ENCODE measurements at places on chromosomes 4 and X.

DNA sequence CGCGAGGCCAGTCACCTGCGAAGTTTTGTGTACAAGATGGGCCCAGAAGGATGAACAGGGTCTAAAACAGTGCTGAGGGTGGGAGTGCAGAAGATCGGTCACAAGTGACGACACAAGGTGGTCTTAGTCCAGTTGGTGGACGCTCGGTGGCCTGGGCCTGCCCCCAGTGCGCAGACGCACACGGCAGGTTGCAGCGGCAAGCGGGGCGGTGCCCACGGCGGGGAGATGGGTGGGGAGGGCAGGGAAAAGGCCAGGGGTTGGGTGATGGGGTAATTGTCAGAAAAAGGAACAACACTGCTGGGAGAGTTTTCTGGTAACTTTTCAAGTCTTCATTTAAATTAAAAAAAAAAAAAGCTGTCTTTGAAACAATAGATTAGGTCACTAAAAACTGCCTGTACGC is 1.0 kb upstream of the PRDX4 start:
- DNase-seq = no peak

DNA sequence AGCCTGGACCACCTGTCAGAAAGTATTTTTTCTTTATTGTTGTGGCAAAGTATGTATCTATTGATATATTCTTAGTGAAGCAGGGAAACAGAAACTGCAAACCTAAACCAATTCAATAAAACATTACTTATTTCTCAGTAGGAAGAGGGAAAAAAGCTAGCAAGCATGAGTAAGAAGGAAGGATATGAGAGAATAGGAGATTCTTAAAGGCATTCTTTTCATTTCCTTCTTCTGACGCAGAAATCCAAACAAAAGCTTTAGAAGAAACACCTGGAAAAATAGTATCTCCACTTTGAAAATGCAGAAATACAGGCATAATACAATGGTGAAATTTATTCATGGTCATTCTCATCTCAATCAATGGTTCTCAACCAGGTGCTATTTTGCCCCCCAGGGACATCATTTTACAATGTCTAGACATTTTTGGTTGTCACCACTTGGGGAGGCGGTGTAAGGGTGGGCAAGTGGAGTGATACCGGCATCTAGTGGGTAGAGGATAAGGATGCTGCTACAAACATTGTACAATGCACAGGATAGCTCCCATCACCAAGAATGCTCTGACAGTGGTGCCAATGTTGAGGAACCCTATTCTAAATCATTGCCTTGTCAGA is 21.7 kb upstream of the ATXN3L start:
- no peak for DNase-seq

GRCh38 chr4:175657571-175657970 is 154.5 kb downstream of the GPM6A start:
- no peak for DNase-seq

GRCh38 chrX:75781611-75782010 is 3.4 kb downstream of the MAGEE2 start:
- no peak for DNase-seq

DNA sequence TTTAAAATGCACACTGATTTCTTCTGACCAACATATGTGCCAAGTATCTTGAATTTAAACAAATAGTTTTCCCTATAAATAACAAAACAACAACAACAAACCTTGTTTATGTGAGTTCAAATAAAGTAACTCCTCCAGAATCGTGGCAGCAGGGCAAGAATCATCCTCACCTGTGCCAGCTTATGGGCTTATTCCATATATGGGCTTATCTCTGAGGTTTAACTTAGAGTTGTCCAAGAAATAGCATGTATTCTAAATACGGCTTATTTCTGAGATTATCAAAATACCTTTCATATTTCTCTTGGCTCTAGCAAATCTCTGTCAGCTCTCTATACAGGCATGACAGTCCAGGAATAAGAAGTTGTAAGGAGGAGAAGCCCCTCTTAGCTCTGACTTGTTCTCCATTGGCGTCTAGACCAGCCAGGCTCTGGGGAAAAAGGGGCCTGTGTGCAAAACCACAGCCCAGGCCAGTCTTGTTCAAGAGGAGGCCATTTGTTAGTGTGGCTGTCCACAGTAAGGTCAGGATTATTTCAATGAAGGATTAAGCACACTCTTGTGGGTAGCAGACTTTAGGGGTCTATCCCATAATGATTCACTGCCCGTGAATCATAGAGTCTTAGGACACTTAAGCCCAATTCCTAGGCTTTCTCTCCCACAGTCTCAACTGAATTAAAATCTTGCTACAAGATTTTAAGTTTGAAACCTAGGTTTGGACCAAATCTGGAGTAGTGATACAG is 63.2 kb downstream of the FRAS1 start:
- DNase-seq = no peak

DNA sequence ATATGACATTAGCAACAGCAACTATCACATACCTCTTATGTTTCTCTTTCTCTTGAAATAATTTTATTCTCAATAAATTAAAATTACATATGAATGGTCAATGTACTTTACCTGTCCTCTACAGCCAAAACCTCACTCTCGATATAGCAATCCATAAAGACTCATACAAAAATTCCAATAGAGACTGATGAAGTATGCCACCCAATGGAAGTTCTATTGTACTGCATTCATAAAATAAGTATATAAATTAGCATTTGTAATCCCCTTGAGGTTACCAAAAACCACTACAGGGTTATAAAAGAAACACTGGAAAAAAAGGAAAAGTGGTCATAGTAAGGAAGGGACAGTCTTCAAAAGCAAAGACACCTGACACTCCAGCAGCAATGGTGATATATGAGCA is 32.8 kb downstream of the CLDN2 start:
- no peak for DNase-seq

GRCh38 chr4:40990236-40990898 is 224.0 kb downstream of the APBB2 start:
- DNase-seq = no peak

GRCh38 chr4:74503580-74503979 is 58.6 kb downstream of the AREG start:
- DNase-seq = no peak

GRCh38 chr4:100113096-100113495 is 77.2 kb downstream of the DDIT4L start:
- DNase-seq = no peak

GRCh38 chrX:25519258-25519657 is 503.5 kb upstream of the ARX start:
- no peak for DNase-seq

DNA sequence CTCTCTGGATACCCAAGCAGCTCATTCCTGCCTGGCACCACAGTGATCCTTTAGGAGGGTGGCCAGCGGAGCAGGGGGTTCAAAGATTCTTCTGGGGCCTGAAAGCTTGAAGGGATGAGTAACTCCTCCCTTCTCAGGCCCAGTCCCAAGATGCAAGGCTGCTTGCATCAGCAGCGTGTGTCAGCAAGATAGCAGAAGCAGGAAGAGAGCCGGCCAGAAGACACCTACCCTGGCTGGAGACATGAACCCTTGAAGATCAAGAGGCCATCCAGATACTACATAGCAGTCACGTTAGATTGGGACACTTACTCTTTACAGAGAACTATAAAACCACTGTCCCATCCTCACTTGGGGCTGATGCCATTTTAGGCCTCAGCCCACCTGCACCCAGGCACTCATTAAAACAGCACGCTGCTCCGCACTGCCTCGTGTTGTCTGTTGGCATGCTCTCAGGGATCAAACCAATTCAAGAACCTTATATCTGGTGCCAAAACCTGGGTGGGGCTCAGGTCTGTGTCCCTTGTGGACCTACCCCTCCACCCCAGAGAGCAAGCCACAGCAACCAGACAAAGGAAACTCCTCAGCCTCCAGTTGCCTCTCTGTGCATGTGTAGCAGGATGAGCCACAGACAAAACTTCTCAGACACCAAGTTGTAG is 6.5 kb downstream of the UGT2B17 start:
- no peak for DNase-seq

DNA sequence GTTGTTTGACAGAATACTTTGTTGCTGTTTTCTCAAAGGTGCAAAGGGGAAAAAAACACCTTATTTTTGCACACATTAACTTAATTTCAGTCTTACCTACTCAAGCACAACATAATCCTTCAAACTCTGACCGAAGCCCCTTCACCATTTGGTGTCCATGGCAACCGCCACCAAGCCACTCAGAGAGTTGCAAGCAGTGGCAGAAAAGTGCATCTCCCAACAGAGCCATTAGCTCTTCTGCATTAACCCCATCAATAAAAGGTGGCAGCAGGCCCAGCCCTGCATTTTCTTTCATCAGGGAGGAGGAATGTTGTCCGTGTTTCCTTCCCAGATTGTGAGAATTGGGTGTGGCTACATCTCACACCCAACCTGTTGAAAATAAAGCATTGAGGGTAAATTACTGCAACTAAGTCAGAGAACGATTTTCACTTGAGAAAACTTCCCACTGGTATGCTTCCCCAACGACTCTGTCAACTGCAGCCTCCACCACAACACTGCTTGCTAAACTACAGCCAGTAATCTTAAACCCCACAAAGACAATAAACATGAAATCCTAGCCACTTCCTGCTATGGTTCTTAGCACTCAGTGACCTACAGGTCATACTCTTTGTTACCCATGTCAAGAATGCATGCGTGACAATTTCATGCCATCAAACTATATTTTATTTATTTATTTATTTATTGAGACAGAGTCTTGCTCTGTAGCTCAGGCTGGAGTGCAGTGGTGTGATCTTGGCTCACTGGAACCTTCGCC is 154.0 kb downstream of the GRIA3 start:
- DNase-seq = no peak

DNA sequence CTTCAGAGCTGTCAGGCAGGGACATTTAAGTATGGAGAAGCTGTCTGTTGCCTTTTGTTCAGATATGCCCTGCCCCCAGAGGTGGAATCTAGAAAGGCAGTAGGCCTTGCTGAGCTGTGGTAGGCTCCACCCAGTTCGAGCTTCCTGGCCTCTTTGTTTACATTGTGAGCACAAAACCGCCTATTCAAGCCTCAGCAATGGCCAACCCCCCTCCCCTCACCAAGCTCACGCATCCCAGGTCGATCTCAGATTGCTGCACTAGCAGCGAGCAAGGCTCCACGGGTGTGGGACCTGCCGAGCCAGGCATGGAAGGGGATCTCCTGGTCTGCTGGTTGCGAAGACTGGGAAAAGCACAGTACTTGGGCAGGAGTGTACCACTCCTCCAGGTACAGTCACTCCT is 59.3 kb downstream of the ZNF674 start:
- no peak for DNase-seq

DNA sequence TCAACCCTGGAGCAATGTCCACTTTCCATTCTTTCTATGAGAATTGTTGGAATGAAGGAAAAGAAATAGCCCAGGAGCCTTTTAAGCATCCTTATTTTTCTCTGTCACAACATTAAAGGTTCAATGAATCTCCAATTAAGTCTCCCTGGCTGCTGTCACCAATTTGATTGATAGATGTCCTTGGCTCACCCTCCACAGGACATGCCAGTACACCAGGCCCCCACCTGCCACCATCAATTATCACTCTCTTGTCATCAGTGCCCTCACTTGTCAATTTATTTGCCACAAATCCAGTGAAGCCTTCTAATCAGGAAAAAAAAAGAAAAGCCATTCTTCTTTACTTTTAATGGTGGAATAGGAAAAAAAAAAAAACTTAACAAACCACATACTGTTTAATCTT is 453.6 kb downstream of the CENPC start:
- no peak for DNase-seq

DNA sequence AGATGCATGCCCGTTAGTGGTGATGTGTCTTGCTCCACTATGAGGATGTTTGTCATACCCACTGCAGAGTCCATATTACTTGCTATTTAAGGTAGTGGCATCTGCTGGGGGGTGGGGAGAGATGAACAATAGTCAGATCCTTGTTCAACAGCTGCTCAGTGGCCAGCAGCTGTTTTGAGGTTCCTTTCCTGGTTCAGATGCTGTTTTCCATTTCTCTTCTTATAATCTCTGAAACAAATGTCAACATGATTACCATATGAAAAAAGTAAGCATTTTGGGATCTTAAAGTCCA is 1567.9 kb upstream of the TENM3 start:
- no peak for DNase-seq
